ENCODE measurements at places on chromosomes 1 and 21.

GRCh38 chr1:17356387-17357026, 15.5 kb upstream of the PADI6 start:
- DNase-seq: no peak

DNA sequence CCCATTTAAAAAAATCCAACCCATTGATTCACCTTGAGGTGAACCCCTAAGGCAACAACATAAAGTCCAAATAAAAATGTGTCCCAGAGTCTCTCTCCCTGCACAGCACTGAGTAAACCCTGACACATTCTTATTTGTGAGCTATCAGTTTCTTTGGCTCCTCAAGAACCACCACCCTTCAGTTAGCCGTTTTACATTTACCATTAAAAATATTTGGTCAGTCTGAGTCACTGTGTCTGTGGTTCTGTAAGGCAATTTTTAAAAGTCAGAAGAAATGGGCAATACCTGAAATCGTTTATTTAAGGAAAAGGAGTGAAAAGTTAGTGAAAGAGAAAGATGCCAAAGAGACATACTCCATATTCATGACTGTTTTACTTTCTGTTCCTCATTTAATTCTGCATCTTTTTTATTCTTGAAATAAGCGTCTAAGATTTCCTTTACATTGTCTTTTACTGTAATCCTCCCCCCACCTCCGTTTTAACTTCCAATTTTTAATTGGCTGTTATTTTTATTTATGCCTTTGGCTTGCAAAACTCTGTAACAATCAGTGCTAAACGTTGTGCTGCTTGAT, 91.7 kb upstream of the IVNS1ABP start:
- DNase-seq: no peak

DNA sequence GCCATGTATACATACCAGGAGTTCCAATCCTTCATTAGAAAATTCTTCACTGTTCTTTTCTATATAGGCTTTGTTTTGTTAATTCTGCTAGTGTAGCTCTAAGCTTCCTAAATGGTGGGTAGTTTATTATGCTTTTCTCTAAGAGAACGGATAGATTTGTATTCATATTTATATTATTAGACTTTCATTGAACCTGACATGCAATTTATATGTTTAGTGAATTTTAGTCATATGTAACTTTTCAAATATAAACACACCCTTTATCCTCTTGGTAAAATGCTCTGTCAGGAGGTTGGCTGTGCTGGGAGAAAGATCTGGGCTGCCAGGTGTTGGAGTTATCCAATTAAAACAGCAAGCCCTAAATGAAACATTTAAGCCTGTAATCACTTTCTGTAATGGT, 369.7 kb upstream of the RGS18 start:
- DNase-seq: no peak

- no peak for DNase-seq
Measured at GRCh38 chr1:147751346-147751745, 9.1 kb downstream of the GJA5 start.

DNA sequence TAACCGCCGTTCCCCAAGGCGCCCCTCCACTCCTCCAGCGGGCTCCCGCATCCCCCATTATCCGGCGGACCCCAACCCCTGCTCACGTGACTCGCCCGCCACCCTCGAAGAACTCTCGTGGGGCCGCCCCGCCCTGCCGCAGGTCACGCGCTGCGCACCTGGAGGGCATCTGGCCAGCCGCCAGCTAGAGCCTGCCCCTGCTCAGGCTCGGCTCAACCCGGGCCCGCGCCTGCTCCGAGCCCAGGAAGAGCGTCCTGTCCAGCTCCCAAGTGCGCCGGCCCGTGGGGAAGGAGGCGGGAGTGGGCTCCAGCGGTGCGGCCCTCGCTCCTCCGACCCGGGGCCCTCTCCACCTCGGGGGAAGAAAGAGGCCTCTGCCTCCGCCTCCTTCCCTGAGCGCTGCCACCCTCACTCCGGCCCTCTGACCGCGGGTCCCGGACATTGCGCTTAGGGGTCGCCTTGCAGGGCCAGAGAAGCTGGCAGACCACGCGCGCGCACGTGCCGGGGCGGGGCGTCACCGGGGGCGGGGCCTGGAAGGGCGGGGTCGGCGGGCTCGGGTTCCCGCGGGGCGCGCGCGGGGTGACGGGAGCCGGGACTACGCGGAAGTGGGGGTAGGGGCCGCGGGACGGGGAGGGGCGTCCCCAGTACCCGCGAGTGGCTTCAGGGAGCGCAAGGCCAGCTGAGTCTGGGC, 28.4 kb downstream of the HMGN2 start:
- DNase-seq: peak; percentile 87

DNA sequence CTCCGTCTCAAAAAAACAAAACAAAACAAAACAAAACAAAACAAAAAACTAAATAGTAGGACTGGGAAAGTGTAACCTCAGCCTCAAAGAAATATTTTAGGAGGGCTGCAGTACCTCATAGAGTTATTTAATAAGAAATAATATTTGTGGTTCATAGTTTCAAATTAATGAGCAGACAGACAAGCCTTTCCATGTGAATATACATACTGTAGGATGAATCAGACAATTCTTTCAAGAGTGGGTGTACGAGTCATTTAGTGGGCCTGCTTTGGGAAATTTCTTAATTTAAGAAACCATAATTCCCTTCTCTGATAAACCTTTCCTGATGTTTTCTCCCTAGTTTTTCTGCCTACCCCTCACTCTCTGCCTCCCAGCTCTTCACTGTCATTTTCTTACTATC, 52.5 kb downstream of the CDC14A start:
- DNase-seq: no peak

GRCh38 chr1:113508364-113509164, 118.2 kb downstream of the MAGI3 start:
- no peak for DNase-seq

GRCh38 chr1:15504436-15504835, 19.6 kb downstream of the CASP9 start:
- no peak for DNase-seq

DNA sequence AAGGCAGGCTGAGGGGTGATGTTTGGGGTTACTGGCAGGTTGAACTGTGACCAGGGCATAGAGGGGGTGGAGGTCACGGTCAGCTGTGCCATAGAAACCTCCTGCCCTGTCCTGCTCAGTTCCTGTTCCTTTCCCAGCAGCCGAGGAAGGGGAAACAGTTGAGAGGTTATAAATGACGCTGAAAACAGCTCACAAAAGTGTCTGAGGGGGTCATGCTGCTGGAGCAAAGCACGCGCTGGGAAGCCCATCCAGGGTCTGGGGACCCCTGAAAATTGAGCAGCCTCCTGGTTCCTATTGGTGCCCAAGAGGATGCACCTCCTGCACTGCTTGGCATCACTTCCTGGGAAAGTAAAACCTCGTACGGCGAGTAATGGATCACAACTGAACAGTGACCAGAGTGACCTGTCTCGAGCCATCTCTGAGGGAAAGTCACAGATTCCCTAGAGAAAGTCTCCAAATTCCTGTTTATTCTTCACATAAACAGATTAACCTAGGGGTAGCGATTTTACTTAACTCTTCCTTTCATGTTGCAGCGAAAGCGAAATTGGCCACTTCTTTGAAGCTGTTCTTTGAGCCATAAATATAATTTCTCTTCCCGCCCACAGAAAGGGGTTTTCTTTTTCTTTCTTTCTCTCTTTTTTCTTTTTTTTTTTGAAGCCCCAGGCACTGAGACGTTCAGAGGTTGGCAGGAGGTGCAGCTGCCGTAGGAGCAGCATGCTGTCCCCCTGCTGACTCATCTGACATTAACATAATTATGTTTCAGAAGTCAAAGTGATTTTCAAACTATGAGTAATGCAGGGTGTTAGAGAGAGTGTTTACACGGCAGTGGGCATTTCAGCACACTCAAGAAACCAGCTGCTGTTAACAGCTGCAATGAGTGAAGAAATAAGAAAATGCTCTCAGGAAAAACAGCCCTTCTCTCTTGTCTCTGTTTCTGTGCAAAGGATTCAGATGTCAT, 41.8 kb upstream of the ATF3 start:
- DNase-seq: no peak

DNA sequence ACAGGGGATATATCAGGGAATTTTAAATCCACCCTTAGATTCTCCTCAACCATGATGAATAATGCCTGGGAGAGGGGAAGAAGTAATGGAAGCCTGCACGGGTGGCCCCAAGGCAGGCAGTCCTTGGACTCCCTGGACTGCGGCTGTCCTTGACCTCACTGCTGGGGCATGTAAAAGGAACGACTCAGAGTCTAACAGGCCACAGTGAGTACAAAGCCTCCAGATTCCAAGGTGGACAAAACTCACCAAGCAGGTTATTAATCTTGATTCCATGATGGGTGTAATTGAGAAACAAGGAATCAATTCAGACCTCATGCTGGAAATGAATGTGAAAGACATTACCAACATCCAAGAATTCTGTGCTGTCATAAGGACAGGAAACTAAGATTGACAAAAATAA, 13.0 kb upstream of the ARHGAP29 start:
- DNase-seq: no peak

DNA sequence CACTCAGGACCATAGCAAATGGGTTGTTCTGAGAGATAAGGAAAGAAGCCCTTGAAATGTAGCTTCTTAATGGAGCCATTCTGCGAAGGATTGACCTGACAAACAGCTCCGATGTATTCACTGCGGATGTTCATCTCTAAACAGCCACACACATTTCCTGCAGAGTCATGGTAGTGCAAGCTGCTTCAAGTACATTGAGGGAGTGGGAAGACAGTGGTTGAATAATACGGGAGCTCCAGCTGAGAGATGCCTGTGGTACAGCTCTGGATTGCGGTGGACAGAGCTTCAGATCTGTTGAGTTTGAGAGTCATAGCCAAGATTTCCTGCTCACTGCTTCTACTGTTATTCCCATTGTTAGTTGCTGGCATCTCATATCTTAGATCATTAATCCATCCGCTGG, 86.6 kb downstream of the ZBTB18 start:
- no peak for DNase-seq

- no peak for DNase-seq
Measured at GRCh38 chr1:3787745-3788605, 8.3 kb downstream of the LRRC47 start.

DNA sequence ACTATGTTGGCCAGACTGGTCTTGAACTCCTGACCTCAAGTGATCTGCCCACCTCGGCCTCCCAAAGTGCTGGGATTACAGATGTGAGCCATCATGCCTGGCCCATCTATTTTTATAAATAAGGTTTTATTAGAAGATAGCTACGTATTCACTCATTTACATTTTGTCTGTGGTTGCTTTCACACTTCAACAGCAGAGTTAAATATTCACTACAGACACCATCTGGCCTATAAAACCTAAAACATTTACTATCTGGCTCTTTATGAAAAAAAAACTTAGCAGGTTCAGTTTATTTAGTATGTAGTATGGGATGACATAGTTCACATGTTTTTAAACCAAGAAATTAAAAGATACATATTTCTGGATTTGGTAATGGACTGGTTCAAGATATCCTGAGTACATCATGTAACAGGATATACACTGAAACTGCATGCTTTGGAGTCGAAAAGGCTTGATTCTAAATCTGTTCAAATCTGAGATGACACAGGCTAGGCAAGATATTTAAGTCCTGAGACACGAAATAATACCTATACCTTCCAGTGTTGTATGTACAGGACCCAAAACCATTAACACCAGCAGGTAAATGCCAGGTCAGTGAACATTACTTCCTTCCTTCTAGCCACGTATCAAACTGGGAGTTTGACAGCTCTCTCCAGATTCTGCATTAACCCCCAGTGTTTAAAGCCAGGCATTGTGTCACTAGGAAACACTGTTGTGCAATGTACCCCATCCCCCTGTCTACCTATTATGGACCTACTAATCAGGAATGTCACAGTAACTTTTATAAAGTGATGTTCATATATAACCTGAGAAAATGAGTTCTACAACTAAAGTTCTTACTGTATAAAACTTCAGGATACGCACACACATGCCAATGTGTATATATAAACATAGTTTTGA, 54.3 kb upstream of the SDC3 start:
- no peak for DNase-seq

DNA sequence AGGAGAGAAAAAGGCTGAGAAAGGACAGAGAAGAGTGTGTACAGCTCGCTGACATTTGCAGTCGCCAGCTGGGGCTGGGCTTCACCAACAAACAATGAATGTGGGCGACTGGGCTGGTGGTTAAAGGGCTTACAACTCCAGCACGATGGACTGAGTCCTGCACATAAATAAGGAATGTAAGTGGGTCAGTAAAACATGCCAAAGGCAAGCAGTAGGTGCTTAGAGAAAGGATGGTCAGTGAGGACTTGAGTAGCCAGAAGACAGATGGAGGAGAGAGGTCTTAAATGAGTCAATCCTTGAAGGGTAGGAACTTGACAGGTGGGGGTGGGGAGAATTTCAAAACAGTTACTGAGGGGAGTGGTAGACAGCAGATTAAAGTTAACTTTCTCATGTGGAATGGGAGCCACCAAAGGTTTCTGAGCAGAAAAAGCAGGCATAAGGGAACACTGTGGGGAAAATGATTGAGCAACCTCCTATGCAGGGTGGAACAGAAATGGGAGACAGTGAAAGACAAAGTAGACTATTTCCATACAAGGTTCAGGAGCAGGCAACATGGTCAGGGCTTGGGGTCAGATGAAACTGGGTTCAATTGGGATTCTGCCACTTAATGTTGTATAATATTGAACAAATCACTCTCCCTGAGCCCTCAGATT, 37.4 kb downstream of the GADD45A start:
- DNase-seq: no peak

DNA sequence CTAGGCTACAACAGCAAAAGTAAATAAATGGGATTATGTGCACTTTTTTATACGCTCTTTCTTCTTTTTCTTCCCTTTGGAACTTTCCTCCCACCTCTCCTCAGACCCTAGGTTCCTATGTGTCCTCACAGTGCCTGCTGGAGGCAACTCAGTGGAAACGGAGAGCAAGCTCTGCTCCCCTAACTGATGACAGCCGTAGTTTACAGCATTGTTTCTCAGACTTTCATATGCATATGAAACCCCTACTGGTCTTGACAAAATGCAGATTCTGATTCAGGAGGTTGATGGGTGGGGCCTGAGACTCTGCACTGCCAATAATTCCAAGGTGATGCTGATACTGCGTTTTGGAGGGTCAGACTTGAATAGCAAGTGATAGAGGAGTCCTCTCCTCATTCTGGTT, 34.3 kb upstream of the HMCN1 start:
- no peak for DNase-seq

GRCh38 chr1:5098981-5099385, 444.6 kb downstream of the AJAP1 start:
- DNase-seq: no peak

DNA sequence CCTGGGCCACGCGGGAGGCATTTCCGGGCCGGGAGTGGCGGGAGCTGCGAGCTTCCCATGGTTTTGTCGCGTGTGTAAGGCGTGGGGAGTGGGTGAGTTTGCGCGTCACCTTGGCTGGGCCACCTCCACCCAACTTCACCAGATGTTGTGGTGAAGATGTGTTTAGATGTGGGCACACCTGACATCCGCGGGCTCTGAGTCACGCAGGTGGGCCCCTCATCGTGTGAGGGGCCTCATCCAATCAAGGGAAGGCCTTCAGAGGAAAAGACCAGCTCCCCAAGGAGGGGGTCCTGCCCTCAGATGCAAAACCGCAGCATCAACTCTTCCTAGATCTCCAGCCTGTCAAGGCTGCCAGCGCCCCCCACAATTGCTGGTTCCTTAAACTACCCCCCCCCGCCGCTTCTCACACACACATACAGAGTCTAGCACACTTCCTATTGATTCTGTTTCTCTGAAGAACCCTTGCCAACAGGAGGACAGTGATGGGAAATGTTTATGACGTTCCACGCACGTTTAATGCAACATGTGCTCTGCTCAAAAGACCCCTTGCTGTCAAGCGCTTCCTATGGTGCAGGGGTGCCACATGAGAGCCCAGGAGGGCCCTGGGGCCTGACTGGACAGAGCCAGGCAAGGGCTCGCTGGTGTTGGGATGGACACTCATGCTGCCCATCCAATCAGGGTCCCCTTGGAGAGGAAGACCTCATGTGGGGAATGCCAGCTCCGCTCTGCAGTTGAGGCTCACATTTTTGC, 11.9 kb downstream of the ACTRT2 start:
- DNase-seq: peak; percentile 17

GRCh38 chr1:29332204-29332603, 95.9 kb downstream of the PTPRU start:
- DNase-seq: no peak
